GM13976 (cell line): ENCODE measurements at places on chromosomes 12 and 14.

- DNase-seq = peak; percentile 6
Observed at GRCh38 chr14:23358042-23358441, 5.4 kb upstream of the SLC22A17 start.

- DNase-seq = no peak
Observed at GRCh38 chr14:74660167-74660566, 48.1 kb upstream of the LTBP2 start.

DNA sequence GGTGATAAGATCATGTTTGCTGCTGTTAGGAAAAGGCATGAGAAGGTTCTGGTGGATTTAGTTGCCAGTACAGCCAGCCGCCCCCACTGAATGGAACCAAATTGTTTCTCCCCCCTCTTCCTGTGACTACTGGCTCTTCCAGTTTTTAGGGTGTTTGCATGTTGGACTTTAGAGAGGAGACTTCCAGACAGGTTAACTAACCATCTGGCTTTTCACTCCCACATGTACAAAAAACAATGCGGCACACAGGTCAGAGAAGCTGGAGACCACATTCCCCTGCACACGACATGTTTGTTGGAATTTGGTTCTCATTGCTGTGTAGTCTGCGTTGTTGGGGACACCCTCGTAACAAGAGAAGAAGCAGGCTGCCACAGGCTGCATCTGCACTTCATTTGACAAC is 103.9 kb upstream of the TMEM132C start:
- no peak for DNase-seq

GRCh38 chr12:132686825-132687210 is 324 bp downstream of the POLE start:
- DNase-seq = no peak

GRCh38 chr12:9273276-9273675 is 65.1 kb upstream of the PZP start:
- DNase-seq = no peak

DNA sequence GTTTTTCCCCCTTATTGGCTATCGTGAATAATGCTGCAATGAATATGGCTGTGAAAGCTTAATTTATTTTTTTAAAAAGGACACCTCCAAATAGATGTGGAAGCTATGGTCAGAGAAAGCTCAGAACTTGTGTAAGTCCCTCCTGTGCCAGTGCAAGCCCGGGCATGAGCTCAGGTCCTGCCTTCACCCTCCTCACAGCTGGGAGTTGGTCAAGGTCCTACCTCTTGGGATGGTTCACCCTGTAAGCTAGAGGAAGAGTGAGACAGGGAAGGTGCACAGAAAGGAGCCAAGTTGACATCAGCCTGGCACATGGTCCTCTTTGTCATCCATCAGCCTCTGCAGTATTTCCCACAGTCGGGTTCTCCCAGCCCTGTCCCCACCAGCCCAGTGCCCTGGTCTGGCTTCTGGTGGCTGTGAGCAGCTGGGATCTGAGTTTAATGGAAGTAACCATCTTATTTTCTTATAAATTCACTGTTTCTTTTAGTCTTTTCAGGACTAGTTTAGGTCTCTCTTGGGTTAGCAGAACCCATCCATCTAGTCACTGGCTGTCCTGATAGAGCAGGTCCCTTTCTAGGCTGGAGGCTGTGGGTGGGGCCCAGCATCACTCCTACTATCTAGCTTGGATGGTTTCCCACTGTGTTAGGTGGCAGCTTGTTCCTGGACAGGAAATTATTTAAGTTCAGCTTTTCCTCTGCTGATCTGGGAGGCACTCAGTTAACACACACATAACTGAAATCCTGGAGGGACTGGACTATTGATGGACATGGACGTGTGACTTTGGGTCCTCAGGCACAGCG is 11.8 kb upstream of the PLEKHG3 start:
- DNase-seq = no peak

DNA sequence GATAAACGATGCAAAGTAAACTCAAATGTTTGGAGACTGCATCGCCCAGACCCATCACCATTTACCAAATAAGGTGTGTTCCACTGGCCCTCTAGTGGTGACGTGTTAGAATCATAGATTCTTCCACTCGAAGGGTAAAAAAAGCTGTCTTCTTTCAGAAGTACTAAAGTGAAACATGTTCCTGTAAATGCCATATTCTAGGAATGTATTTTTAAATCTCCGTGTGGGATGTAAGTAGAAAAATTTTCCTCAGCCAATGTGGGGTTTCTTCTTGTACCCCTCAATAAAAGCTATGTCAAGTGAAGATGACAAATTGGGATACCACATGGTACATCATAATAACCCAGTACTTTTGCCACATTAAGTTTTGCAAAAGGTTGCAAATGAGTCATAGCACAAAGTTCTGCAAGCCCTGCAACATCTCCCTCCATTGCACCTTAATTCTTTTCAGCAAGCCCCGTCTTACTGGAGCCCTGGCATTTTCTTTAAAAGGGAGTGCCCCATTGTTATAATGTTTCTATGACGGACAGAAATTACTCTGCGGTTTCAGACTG is 100.8 kb downstream of the CCER1 start:
- peak; percentile 27 for DNase-seq

DNA sequence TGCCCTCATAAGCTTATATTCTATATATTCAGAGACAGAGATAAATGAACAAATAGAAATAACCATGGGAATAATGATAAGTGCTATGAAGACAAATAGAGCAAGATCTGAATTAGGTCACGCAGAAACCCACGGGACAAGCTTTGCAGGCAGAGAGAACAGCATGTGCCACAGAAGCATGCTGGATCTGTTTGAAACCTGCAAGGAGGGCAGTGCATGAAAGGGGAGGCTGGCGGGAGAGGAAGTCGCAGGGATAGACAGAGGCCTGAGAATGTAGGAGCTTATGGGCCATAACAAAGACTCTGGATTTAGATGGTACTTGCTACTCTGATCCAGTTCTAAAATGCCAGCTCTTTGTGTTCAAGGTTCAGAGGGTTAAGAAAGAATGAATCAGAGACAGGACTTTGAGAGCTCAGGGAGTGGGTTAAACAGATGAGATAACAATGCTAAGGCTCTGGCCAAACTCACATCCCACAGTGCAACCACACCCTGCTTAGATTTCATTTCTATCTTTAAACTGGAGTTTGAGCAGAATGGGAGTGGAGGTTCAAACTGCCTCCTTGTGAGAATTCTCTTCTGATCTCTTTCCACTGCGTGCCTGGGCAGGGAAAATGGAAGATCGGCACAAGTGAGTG is 49.2 kb upstream of the PPP1R12A start:
- no peak for DNase-seq

- DNase-seq = no peak
Observed at GRCh38 chr12:23335593-23335992, 613.9 kb downstream of the SOX5 start.

DNA sequence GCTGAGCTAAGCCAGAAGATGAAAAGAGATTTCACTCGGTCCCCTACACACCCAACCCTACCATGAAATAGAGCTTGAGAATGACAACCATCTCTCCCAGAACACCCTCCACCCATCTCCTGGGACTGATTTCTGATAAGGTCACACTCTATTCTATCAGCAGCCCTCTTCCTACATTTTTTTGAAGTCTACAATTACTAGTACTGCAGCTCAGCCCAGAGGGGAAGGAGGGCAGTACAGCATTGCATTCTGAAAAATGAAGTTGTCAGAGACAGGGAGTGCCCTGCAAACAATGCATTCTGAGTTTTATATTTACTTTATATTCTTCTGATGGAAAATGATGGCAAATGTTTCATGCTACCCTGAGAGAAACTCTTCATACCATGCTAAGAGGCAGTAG is 318.5 kb downstream of the BCAT1 start:
- no peak for DNase-seq

DNA sequence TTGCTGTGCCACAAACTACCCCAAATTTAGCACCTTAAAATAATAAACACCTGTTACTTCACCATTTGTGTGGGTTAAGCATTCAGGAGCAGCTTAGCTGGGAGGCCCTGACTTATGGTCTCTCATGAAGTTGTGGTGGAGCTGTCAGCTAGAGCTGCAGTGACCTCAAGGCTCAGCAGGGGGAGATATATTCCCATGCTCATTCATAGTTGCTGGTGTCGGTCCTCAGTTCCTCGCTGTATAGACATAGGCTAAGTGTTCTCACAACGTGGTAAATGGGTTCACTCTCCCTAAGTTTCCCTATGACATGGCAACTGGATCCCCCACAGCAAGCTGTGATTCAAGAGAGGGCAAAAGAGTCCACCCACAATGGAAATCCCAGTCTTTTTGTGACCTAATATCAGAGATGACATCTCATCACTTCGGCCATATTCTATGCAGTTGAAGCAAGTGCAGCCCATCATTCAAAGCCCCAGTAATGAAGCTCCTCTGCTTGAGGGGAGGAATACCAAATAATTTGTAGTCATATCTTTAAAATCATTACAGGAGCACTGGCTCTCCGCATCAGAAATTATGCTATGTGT is 41.1 kb downstream of the PRB3 start:
- peak; percentile 25 for DNase-seq

GRCh38 chr14:34369648-34370030 is 92.4 kb downstream of the SPTSSA start:
- no peak for DNase-seq

DNA sequence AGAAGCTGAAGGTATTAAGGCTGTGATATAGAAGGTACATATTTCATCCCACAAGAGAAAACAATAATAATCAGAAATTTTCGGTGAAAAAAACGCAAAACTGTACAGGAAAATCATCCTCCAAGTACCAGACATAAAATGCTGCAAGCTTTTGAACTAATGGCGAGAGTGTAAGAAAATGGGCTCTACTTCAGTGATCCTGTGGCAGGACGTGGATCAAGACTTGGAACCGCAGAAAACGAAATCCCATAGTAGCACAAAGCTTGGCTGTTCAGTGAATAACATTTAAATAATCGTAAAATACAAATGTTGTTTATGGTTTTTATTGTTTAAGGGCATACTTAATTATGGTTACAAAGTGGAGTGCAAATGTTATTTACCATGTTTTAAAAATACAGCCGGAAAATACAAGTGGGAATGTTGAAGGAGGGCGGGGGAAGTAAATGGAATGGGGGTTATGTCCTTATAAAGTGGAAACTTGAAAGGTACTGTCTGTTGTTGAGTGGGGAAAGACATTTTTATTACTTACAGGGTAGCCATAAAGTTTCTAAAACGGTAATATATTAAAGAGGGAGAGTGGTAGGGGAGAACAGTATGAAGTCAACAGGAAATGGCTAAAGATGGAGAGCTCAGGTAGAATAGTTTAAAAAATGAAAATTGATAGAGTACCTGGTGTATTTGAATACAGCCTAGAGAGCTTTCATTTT is 1.1 kb downstream of the SMIM10L1 start:
- no peak for DNase-seq

DNA sequence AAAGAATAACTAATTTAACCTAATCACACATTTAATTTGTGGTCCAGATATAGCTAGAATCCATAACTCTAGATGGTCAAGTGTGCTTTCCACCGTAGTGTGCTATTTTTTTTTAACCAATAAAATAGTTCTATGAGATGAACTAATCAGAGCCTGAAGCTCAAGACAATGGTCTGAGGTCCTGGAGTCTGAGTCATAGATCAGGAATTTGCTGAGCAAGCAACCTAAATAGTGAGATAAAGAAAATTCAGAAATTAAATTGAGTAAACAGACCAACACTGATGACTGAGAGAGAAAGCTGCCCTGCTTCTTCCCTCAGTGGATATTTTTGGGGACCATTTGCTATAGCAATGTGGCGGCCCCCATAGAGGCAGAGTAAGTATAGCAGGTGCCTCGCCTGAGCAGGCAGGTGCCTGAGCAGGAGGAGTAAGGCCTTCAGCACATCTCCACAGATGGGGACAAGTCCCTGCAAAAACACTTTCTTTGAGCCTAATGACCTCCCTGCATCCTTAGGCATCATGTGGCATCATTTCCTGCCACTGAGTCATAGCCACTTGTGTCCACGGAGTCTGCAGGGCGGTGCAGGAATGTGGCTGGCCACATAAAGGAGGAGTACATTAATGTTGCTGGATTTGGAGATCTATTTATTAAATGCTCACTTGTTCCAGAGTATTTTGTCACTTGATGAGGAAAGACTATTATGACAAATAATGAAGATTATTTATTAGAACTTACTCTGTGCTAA is 13.9 kb upstream of the CLEC4E start:
- no peak for DNase-seq

- no peak for DNase-seq
Observed at GRCh38 chr14:53963320-53964227, 6.9 kb upstream of the BMP4 start.

DNA sequence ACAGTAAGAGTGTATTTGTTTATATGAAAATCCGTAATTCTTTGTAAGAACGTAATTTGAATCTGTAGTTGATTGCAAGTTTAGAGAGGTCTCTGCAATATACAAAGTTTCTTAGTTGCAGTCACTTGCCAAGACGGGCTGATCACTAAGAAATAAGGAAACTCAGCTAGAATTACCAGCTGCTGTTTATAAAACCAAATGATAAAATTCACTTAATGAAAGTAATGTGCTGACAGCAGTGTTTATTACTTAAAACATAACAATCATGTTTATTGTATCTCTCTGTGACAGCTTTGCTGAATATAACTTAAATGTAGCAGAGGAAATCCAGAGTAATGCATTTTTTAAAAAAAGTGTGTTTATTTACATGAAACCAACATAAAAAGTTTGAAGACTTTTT is 31.2 kb downstream of the SRGAP1 start:
- DNase-seq = no peak

GRCh38 chr12:83893101-83893500 is 1019.5 kb downstream of the SLC6A15 start:
- no peak for DNase-seq

GRCh38 chr12:76588881-76589565 is 29.5 kb upstream of the OSBPL8 start:
- DNase-seq = no peak

DNA sequence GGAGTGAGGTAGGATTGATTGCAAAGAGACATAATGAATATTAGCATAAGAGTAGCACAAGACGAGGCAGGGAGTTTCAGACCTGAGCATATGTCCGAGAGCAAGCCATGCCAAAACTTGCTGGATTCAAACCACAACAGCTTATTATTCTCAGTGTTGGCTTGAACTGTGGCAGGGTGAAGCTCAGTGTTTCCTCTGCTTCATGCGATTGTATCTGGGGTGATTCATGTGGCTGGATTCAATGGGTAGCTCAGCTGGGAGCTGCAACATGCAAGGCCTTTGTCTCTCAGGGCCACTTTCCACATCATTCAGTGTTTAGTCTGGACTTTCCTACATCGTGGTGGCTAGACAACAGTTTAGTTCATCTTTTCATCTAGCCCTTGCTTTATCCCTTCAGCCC is 22.1 kb upstream of the E2F7 start:
- no peak for DNase-seq

GRCh38 chr14:46063872-46064271 is 587.7 kb downstream of the RPL10L start:
- DNase-seq = no peak

- peak; percentile 22 for DNase-seq
Observed at GRCh38 chr12:1915082-1915968, 3.1 kb downstream of the CACNA2D4 start.
